SW 1271 (cell line): ENCODE measurements at places on chromosomes 3 and 15.

DNA sequence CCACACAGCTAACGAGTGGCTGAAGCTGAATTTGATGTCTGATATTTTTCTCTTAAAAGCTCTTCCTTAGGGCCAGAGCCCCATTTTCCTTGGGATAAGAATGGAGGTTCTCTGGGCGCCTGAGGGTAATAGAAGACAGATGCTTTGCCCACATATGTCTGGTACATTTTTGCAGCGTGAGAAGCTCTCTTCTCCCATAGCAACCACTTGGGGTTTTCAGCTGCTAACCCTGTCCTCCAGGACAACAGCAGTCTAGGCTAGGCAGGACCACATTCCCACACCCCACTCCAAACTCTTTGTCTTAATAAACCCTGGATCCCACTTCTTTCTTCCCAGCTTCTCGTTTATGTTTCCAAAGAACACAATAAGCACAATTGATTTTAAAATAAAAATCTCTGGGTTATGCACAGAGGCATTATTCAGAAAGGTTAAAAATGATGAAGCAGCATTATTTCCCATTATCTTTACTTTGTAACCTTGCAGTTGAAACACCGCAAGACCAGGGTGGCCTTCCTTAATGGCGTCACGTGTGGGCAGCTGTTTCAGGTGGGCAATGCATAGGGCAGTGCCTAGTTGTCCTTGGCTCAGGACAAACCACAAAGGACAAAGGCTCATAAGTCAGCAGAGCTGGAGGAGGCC, 56.5 kb upstream of the NTRK3 start:
- no peak for DNase-seq

- DNase-seq: no peak
Measured at GRCh38 chr3:5735896-5736295, 548.4 kb downstream of the EDEM1 start.

GRCh38 chr3:65811086-65811761, 227.5 kb downstream of the MAGI1 start:
- DNase-seq: no peak

DNA sequence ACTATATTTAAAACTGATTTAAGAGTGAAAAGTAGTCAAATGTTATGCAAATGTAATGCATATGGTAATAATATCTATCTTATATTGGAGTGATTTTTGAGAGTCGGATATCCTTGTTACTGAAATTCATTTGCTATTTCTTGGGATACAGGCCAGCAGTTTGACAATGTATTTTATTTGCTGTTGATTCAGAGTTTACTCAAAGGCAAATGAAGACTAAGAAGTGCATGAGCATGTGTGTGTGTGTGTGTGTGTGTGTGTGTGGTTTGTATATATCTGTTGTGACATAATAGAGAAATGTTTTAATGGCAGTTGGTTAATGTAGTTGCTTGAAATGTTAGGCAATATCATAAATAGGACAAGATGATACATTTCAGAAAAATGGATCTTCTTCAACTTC, 39.0 kb downstream of the UNC13C start:
- DNase-seq: no peak
